Fibroblast of skin of abdomen (primary cell): ENCODE measurements at places on chromosomes 16 and 17.

DNA sequence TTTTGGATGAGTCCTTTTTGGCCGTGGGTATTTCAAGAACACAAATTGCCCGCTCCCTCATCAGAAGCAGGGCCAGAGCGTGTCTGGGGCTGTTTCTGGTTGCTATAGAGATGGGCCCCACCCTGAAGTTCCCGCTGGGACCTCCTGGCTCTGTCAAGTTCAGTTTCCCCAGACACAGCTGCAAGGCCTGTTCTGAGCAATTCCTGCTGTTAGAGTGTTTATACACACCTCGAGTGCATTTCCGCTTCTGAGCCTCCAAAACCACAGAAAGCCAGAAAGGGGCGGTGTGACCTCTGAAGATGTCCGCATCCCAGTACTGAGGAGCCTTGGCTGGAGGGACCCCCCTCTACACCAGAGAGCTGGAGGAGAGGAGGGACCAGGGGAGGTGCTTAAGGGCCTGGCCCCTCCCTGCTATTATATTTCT lies 9.3 kb upstream of the WBP2 start:
- peak; percentile 60 for DNase-seq

GRCh38 chr17:55458978-55459377 lies 37.3 kb upstream of the MMD start:
- peak; percentile 74 for DNase-seq

- DNase-seq, result no peak
These were observed 560 bp upstream of the FAM20A start for GRCh38 chr17:68601565-68602288.

- DNase-seq, result no peak
These were observed 2.9 kb upstream of the FBXO47 start for GRCh38 chr17:38970128-38970527.

DNA sequence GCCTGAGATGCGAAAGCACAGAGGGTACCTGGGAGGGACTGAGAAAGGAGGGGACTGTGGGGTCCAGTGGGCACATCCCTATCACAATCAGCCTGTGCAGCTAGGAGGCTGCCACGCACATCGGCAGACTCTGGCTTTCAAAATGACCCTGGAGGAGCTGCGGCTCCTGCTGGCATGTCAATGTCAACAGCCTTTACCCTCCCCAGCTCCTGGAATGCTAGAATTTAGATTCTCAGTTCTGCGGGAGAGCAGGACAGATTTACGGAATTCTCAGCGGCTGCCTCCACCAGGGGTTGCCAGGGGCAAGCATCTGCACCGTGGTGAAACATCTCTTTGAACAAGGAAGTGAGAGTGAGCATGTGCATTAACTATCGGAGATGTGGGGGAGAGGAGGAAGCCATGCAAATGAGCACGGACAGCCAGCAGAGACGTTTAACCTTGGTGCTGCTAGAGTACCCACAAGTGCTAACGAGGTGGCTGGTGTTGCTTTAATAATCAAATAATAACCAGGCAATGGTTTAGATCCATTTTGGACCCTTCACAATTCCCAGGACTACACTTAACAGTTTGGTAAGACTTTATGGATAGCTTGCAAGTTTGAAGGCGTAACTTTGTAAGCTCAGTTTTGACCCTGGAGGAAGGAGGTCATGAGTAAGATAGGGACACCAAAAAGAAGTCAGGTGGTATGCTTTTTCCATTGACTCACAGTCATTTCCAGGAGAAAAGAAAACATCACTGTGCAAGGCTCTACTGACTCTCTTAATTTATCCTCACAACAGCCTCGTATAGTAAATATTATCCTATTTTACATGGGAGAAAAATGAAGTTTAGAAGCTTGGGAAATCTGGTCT lies 54.1 kb downstream of the XYLT1 start:
- DNase-seq, result peak; percentile 65

- DNase-seq, result peak; percentile 16
These were observed 947.5 kb downstream of the CDH11 start for GRCh38 chr16:64174327-64174726.

- no peak for DNase-seq
These were observed 53.2 kb downstream of the NQO1 start for GRCh38 chr16:69672998-69673713.

DNA sequence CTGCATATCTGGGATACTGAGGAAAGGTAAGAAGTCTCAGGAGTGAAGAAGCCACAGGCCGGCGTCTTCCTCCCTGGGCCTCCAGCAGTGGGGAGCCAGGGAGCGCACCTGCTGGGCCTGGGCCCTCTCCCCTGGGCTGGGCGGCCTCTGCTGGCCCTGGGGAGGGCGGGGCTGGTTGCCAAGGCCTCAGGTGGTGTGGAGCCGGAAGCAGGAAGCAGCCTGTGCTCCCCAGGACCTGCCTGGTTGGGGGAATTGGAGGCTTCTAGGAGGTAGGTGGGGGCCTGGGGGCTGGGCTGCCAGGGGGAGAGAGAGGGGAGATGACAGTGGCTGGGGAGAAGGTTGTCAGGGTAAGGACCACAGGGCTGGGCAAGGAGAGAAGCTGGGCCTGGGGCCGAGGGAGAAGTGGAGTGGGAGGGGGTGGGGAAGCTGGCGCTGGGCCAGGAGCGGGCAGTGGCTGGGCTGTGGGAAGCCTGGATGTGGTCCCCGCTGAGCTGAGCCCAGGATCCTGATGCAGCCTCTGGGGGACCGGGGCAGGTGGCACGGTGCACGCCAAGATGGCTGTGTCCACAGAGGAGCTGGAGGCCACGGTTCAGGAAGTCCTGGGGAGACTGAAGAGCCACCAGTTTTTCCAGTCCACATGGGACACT lies at the start of gene SMIM22:
SMIM22 (plus strand) TSS at position 189 of the 647 bp plus-strand sequence; CDS start at position 555, 366 bp downstream.
- DNase-seq, result no peak

- no peak for DNase-seq
These were observed 17.7 kb upstream of the DOK4 start for GRCh38 chr16:57504001-57504400.

- DNase-seq, result no peak
These were observed 197.1 kb downstream of the KCNJ2 start for GRCh38 chr17:70366386-70366785.

GRCh38 chr17:75111777-75112335 lies 2.1 kb downstream of the ARMC7 start:
- no peak for DNase-seq

- peak; percentile 87 for DNase-seq
These were observed 8.9 kb downstream of the LDAF1 start for GRCh38 chr16:21167360-21167759.

DNA sequence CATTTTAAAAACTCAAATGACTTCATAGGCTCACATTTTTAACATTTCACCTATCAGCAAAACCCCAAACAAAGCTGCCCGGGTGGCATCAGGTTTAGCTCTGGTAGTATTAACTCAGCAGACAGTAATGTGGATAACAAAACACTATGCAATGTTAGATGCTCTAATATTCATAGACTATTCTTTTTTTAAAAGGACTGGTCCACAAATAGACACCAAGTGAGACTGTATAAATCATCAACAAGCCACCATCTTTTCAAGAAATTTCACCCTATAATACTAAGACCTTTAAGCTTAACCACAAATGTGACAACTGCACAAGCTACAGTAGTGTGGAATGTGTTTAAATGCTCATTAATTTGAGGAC lies 20.2 kb downstream of the SNN start:
- DNase-seq, result no peak

DNA sequence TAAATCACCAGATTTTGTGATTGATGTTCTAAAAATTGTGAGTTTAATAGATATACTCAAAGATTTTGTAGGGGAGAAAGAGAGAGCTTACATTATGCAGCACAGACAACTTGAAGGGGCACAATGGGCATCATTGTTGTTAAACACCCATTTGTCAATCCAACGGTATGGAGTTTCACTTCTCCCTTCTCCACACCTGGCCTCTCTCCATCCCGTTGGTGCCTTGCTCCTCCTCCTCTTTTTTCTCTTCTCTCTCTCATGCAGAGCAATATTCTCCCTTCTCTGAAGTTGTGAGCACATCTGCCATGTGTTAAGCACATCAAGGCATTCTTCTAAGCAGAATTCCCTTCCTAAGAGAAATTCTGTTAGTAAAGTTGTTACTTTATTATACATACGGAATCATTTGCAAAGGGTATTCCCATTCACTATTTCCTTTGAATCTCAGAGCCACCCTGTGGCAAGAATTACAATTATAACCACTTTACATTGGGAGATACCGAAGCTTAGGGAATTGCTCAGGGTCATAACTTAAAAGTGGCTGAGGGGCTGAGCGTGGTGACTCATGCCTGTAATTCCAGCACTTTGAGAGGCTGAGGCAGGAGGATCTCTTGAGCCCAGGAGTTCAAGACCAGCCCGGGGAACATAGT lies 40.5 kb upstream of the SKAP1 start:
- peak; percentile 87 for DNase-seq

GRCh38 chr17:81976332-81977210 lies 858 bp upstream of the ASPSCR1 start:
- DNase-seq, result no peak

DNA sequence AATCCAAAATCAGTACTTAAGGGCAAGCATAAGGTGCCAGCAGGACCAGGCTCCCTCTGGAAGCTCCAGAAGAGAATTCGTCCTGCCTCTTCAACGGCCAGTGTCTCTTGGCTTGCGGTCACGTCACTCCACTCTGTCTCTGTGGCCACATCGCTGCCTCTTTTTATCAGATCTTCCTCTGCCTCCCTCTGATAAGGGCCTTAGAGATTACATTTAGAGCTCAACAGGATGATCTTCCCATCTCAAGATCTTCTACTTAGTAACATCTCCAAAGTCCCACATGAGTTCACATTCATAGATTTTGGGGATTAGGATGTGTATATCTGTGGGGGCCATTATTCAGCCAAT lies 16.9 kb downstream of the MPG start:
- no peak for DNase-seq

- no peak for DNase-seq
These were observed 38.4 kb upstream of the IRF8 start for GRCh38 chr16:85860413-85861094.

- peak; percentile 13 for DNase-seq
These were observed 154.4 kb downstream of the AXIN2 start for GRCh38 chr17:65407017-65407416.

DNA sequence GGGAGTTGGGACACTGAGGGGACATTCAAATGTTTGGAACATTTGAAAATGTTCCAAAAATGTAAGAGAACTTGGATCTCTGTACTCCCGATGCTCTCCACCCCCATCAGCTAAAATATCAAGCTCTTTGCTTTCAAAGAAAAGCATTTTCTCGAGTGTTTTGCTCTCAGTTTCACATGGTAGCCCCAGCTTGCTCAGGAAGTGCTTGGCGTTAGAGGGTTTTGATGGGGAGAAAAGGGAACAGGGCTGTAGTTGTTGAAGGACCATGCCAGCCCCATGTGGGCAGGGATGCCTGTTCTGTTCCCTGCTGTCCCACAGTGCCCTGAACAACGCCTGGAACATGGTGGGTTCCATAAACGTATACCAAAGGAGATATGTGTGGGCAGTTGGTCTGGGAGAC lies 37.0 kb downstream of the RAI1 start:
- DNase-seq, result no peak

- DNase-seq, result no peak
These were observed 59.2 kb upstream of the MARCHF10 start for GRCh38 chr17:62867303-62867702.

- DNase-seq, result peak; percentile 46
These were observed 40.8 kb downstream of the YPEL2 start for GRCh38 chr17:59372138-59372751.

- peak; percentile 79 for DNase-seq
These were observed 4.2 kb downstream of the CDR2 start for GRCh38 chr16:22370038-22370820.

GRCh38 chr17:828761-829160 lies 46.6 kb downstream of the MRM3 start:
- DNase-seq, result peak; percentile 68

GRCh38 chr16:4814542-4815173 lies 12.2 kb upstream of the ROGDI start:
- no peak for DNase-seq

- DNase-seq, result no peak
These were observed 148.9 kb downstream of the MRTFB start for GRCh38 chr16:14219983-14220382.

GRCh38 chr17:8420041-8420934 lies 15.4 kb upstream of the NDEL1 start:
- DNase-seq, result peak; percentile 16

GRCh38 chr17:36597226-36597625 lies 4.2 kb upstream of the MRM1 start:
- DNase-seq, result no peak

DNA sequence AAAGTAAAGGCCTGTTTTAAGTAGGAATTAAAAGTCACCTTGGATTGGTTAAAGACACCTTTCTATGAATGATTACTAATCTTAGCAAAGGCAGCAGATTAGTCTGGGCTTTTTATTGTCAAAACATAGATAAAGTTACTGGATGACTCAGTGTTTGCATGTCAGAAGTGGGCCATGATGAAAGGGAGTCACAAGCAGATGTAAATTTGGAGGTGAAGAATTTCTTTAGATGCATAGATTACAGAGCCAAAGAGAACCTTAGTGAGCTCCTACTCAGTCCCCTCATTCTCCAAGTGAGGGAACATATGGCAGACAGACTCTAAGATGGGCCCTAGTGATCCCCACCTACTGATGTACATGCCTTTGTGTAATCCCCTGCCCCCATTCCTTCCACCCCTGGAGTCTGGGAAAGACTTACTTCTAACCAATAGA lies 124.5 kb downstream of the HS3ST3A1 start:
- DNase-seq, result peak; percentile 60

GRCh38 chr17:41782142-41782541 lies 4.4 kb downstream of the JUP start:
- DNase-seq, result no peak

- DNase-seq, result no peak
These were observed 825 bp downstream of the RPTOR start for GRCh38 chr17:80545499-80545826.

DNA sequence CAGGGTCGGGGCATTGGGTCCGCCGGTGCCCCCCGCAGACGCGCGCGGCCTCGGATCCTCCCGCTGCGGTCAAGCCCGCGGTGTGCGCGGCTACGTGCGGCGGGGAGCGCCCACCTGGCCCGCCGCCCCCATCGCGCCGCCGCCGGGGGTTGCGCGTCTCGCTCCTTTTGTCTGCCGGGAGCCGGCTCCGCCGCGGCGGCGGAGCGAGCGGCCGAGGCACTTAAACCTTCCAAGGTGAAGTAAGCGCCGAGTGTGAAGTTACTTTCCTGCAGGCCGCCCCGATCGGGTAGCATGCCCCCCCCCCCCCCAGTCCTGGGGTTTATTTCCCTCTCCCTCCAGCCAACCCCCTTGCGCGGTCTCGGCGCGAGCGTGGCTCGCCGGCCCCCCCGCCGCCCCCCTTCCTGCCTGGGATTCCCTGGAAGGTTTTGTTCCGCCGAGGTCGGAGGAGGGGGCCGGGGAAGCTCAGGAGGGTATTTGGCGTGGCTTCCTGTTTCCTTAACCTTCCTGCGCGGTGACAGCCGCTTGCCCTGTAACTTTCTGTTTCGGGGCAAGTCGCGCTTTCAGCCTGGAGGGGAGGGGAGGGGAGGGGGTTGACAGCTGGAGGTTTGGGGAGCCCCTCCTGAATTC lies 56.6 kb upstream of the GSE1 start:
- peak; percentile 38 for DNase-seq

- peak; percentile 35 for DNase-seq
These were observed 8.2 kb downstream of the SYNGR2 start for GRCh38 chr17:78176548-78177025.

- no peak for DNase-seq
These were observed 20.7 kb upstream of the PRM1 start for GRCh38 chr16:11301645-11302501.

GRCh38 chr16:24255456-24256371 lies at the start of gene CACNG3:
Gene CACNG3 (plus strand): TSS chr16:24256335. CDS start chr16:24256755, 420 bp downstream.
- peak; percentile 4 for DNase-seq
